ENCODE measurements at places on chromosomes 13 and 19. TPM values are rescaled to one million over a fixed set of nuclear protein-coding genes. Genes with fewer than 3 reads are reported as not detected.

ARRDC5 gene
- total RNA-seq, result not detected

ABCA7 gene
- total RNA-seq, result 3.0 TPM

PLPPR3 gene
- total RNA-seq, result 0.30 TPM

LILRA1 gene
- not detected for total RNA-seq

ZNF177 gene
- not detected for total RNA-seq

ZNF492 gene
- not detected for total RNA-seq

TPRX1 gene
- not detected for total RNA-seq

CCL25 gene
- total RNA-seq, result not detected

APBA3 gene
- 19.3 TPM for total RNA-seq

FPR3 gene
- not detected for total RNA-seq

PTGER1 gene
- 0.43 TPM for total RNA-seq

CEBPA gene
- total RNA-seq, result 1.7 TPM

APOC1 gene
- 0.37 TPM for total RNA-seq

FBXO17 gene
- 28.6 TPM for total RNA-seq

LGALS7B gene
- not detected for total RNA-seq

NLRP4 gene
- not detected for total RNA-seq

DCT gene
- 2.2 TPM for total RNA-seq

Measured in HT1080 (cell line).